ENCODE measurements at places on chromosomes 3 and 15.

DNA sequence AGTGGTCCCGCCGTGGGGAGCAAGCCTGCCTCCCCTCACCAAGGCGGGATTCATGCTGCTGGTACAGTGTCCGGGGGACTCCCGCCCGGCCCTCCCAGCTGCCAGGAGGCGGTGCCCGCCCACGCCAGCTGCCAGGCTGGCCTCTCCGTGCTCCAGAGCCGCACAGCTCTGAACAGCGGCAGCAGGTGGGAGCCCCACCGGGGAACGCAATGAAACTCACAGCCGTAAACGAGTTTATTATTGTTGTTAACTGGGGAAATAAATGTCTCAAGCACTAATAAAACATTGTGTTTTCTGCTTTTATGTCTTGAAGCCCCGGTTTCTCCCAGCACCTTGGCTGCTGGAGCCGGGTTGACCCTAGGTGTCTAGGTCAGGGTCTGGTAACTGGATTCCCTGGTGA is 317.7 kb upstream of the TLE3 start:
- no peak for DNase-seq

DNA sequence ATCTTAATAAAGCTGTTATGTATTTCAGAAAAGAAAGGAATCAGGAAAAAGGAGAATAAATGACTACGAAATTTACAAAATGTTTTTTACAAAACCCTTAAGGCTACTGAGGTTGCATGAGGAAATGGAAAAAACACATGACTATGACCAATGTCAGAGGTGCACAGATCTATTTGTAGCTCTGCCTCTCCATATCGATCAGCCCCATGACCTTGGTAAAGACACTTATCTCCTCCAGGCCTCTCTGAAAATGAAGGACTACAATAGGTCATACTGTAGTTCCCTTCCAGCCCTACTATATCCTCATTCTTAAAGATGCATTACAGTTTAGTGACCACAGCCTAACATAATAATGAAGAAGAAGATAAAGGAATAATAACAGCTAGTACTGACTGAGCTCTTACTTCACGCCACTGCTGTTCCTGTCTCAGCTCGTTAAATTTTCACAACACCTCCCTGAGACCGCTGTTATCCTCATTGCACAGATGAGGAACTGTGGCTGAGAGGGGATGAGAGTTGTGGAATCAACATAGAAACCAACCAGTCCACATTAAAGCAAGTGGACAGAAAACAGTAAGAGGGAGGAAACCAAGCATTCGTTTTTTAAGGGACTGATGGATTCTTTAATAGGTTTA is 163.2 kb downstream of the MAGI1 start:
- no peak for DNase-seq

GRCh38 chr3:117734496-117734895 is 1024.9 kb downstream of the TUSC7 start:
- no peak for DNase-seq

DNA sequence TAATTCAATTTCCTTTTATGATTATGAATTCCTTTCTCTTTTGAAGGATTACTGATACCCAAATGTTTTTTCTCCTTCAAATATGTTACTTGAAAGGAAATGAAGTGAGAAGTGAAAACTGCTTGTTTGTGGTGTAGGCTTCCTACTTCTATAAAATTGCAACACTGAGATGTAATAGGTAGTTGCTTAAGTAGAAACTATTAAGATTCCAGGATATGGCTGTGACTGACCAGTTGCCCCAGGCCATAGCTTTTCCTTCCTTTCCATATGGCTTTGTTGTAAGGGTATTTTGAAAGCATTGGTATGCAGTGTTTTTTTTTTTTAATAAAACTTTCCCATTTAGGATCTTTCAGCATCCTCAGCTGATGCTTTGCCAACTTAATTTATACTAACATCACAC is 28.5 kb downstream of the DNAJC13 start:
- DNase-seq, result no peak

DNA sequence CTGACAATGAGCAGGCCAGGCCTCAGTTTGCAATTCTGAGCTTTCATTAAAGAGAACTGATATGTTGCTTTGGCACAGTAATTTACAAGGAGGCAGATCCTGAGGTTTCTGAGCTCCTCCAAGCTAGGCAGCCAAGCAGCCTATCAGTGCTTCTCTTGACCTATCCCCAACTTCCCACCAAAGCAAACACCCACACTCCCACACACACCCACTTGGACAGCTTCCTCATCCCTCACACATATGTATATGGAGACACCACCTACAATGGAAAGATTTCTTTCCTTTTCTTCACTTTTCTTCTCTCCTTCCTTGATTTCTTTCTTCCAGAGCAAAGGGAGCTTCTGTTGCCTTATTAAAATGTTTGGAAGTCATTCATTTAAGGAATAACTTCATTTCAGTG is 217.0 kb downstream of the NLGN1 start:
- DNase-seq, result no peak

DNA sequence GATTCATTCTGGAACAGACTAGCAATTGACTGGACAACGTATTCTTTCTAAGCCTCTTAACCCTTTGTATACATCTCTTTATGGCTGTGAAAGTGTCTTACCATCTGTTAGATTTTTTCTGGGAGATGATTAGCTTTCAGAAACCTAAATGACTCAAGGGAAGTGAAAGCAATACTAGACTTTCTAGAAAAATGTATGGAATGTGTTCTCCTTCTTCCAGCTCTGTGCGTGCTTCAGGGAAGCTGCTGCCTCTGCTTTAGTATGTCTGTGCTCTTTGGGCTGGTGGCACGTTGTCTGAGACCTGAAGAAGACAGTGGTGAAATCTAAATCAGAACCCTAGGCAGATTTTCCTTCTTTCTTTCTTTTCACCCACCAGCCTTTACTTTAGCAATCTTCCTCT is 89.5 kb downstream of the ITPR1 start:
- DNase-seq, result no peak

GRCh38 chr3:182284793-182285192 is 508.5 kb upstream of the ATP11B start:
- DNase-seq, result no peak

DNA sequence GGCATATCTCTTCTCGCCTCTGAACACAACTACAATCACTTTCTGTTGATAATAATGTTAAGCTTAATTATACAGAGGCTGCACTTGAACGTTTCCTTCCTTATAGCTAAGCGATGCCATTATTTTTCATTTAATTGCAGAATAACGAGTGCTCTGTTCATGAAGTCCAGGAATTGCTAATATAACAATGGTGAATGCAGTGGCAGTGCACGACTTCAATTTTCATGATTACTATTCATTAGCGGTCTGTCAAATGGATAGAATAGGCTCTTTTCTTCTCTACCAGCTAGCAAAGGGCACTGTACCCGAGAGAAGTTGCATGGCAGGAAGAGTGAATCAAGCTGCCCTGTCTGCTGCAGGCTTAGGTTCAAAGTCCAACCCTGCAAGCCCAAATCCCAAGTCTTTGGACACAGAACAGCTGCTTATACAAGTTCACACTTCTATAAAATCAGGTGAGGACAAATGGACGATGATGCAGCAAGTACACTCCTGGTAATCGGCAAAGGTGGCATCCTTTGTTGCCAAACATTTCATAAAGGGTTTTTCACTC is 75.6 kb downstream of the PDZRN3 start:
- DNase-seq, result no peak

Measured in stimulated activated CD4-positive, alpha-beta T cell treated with anti-CD3 and anti-CD28 coated beads, TNF-alpha, amount 100 ng/mL, for 48 hours (primary cell).